ENCODE measurements at places on chromosomes 11 and 22.
A peak's percentile ranks its signal among the peaks of the same experiment; 100 is the strongest.

DNA sequence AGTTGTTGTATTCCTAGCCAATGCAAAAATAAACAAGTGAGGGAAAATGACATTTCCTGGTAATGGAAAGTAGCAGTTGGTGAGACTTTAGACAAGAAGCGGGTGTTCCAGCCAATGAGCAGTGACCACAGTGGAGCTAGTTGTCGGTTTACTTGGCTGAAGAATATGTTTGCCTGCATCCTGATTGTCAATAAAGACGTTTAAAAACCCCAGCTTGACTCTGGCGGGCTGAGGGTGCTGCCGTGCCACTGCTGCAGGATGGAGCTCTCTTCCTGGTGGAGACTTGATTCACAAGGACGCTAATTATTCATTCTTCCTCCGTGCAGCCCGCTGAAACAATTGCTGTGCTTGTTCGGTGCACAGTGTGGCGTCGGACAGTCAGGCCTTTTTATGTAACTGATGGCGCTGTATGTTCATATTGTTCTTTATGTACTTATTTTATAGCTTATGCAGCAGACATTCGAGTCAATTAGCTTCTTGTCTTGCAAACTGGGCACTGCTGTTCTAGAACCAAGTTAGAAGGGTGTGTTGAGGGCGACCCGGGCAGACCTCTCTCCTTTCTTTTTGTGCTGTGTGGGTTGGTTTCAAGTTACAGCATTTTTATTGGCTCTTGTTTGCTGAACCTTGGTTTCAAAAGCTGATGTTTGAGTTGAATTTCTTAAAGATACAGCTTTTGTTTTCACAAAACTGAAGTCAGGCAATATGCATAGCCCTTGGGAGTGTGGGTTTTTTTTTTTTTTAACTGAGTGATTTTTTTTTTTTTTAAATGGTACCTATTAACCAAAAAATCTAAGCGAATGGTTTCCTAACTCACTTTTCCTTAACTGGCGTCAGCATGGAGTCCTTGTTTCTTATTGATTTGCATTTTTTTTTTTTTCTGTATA lies 153.9 kb downstream of the TEAD1 start:
- H3K4me3 ChIP-seq, result peak overlapping the region; percentile 53
- peaks cover 26% of the 10 kb centered on the region for H3K4me1 ChIP-seq
- DNase-seq, result peak; percentile 75
- H3K27ac ChIP-seq, result peak overlapping the region; percentile 95
- no peaks in the 10 kb centered on the region for H3K27me3 ChIP-seq
- no peaks in the 10 kb centered on the region for H3K36me3 ChIP-seq

DNA sequence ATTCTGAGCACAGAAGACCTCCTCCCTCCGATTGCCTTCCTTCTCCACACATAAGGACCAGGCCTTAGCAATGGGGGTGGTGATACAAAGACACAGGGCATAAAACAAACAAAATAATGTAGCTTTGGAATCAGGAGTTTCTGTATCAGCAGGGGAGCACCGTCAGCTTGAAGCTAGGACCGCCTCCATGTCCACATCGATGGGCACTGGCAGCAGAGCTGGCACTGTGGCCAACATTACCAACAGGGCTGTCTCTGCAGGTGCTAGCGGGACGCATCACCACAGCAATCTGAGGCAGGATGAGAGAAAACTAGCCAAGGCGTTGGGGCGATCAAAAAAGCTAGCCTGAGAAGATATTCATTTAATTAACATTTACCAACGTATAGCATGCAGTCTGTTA lies 201.4 kb downstream of the MAML2 start:
- no peak overlapping the region for H3K4me3 ChIP-seq
- H3K36me3 ChIP-seq, result no peaks in the 10 kb centered on the region
- H3K4me1 ChIP-seq, result no peaks in the 10 kb centered on the region

DNA sequence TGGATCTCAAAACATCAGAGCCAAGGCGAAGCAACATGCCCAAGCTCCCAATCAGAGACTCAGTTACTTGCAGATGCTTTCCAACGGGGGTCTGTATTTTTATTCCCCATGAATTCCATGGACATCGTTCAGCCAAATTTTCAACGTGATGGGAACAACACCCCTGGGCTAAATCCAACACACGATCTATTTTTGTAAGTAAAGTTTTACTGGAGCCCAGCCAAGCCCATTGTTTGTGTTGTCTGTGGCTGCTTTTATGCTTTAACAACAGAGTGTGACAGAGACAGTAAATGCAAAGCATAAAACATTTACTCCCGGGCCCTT lies 33.7 kb downstream of the SLC5A1 start:
- no peaks in the 10 kb centered on the region for H3K36me3 ChIP-seq
- no peak for DNase-seq
- H3K27me3 ChIP-seq, result no peaks in the 10 kb centered on the region

- DNase-seq, result no peak
- H3K4me1 ChIP-seq, result no peaks in the 10 kb centered on the region
- no peak overlapping the region for H3K4me3 ChIP-seq
- H3K27me3 ChIP-seq, result no peaks in the 10 kb centered on the region
- H3K36me3 ChIP-seq, result no peaks in the 10 kb centered on the region
- no peak overlapping the region for H3K27ac ChIP-seq
Observed at GRCh38 chr11:36657610-36658267, 59.7 kb upstream of the RAG2 start.

DNA sequence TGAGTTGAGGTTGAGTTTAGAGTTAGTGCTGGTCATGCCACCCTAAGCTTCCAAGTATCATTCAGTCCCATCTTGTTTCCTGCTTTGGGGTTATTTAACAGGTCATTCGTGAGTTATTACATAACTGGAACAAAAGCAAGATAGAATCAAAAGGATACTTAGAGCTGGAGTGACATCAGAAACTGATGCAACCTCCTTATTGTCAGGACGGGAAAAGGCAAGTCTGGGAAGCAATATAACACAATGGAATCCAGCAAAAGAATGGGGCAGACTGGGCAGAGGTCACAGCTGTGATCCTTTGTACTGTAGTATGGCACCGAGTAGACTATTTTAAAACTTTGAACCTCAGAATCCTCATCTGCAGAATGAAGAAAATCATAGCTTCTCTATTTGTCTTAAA lies 4.4 kb upstream of the PRSS23 start:
- H3K27me3 ChIP-seq, result no peaks in the 10 kb centered on the region
- H3K36me3 ChIP-seq, result no peaks in the 10 kb centered on the region
- no peak overlapping the region for H3K4me3 ChIP-seq
- no peak overlapping the region for H3K27ac ChIP-seq

GRCh38 chr11:2205981-2206690 lies 34.5 kb upstream of the TH start:
- H3K27me3 ChIP-seq, result no peaks in the 10 kb centered on the region
- H3K27ac ChIP-seq, result no peak overlapping the region
- DNase-seq, result no peak
- H3K4me3 ChIP-seq, result no peak overlapping the region

GRCh38 chr11:83061883-83062282 lies 9.8 kb downstream of the RAB30 start:
- DNase-seq, result no peak
- H3K4me1 ChIP-seq, result no peaks in the 10 kb centered on the region
- no peak overlapping the region for H3K27ac ChIP-seq
- H3K4me3 ChIP-seq, result no peak overlapping the region
- H3K27me3 ChIP-seq, result no peaks in the 10 kb centered on the region
- H3K36me3 ChIP-seq, result no peaks in the 10 kb centered on the region

DNA sequence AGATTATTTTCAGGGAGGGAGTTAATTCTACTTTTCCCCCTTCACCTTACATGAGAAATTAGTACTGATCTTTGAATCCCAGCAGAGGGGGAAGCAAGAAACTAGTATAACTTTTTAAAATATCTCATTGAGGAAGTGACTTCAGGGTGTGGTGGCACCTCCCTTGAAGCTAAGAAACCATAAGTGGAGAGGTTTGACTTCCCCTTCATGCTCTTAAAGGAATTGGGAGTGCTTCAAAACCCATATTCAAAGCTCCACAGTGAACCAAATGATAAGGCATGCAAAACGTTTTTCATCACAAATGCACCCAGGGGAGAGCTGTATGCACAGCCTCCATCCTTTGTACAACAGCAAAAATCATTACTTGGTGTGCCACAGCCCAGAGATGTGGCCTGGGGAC lies 540 bp downstream of the MS4A14 start:
- H3K27me3 ChIP-seq, result no peaks in the 10 kb centered on the region
- no peak for DNase-seq

DNA sequence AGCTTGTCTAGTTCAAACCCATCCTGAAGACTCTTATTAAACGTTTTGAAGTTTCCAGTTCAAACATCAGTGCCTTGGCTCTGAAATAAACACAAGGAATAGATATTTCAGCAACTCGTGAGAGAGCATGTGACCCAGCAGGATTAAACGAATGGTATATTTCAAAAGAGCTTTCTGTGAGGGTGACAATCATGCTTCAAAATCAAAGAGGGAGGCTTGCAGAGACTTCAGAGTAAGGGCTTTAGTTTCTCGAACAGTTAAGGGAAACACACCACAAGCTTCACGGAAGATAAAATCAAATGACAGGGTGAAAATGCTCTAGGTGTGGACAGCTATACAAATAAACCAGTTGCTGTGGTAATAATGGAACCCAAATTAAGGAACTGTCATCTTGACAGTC lies 1.4 kb downstream of the HPS4 start:
- H3K36me3 ChIP-seq, result no peaks in the 10 kb centered on the region
- H3K27ac ChIP-seq, result no peak overlapping the region
- no peak for DNase-seq
- peaks cover 34% of the 10 kb centered on the region for H3K4me1 ChIP-seq
- no peaks in the 10 kb centered on the region for H3K27me3 ChIP-seq
- no peak overlapping the region for H3K4me3 ChIP-seq

DNA sequence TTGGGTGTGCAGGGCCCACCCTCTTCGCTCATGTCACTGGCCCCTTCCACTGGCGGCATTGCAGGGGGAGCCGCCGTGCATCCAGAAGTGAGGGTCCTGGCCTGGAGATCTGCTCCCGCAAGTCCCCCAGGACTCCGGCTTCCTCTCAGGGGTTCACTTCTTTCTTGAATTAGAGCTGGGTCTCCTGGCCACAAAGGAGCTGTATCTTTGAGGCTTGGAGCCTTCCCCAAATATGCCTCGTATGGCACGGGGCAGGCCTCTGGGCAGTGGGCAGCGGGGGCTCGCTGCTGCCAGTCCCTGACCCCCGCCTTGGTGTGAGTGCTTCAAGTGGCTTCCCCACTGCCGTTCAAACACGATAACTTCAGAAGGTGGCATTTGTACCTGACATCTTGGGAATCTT lies 7.4 kb upstream of the IFITM3 start:
- H3K4me1 ChIP-seq, result no peaks in the 10 kb centered on the region
- no peaks in the 10 kb centered on the region for H3K36me3 ChIP-seq
- DNase-seq, result peak; percentile 46
- H3K27ac ChIP-seq, result no peak overlapping the region

GRCh38 chr11:103596315-103596714 lies 440.1 kb upstream of the DDI1 start:
- H3K27me3 ChIP-seq, result no peaks in the 10 kb centered on the region
- no peak overlapping the region for H3K4me3 ChIP-seq
- no peaks in the 10 kb centered on the region for H3K36me3 ChIP-seq

- DNase-seq, result no peak
- H3K4me3 ChIP-seq, result no peak overlapping the region
- no peaks in the 10 kb centered on the region for H3K36me3 ChIP-seq
- no peaks in the 10 kb centered on the region for H3K4me1 ChIP-seq
- H3K27ac ChIP-seq, result no peak overlapping the region
- no peaks in the 10 kb centered on the region for H3K27me3 ChIP-seq
Observed at GRCh38 chr11:6734616-6735015, 37.2 kb downstream of the OR2AG2 start.

DNA sequence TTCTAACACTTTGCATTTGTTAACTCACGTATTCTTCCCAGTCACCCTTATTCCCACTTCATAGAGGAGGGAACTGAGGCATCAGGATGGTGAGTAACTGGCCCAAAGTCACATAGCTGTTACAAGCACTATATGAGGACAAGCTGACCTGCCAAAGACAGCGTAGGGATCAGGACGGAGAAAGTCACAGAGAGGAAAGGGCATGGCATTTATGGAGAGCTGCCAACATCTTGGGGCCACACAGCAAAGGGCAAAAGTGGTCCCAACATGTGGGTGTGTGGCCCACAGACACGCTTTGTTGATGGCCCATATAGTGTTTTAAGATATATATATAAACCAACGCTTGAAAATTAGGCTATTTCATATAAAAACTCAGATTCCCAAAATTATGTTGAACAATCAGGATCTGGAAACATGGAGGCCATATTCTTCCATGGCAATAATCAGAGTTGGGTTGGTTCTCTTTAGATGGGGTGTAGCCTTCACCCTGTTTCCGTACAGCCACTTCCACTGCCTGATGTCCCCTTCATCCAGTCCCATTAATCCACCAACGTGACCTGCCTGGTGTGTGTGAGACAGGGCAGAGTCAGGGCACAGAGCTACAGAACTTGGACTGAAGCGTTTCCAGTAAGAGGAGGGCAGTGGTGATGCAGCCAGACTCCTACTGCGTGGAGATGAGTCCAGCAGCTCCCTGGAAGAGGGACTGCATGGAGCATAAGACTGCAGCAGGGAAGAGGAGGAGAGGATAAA lies 39.9 kb upstream of the CD5 start:
- H3K36me3 ChIP-seq, result no peaks in the 10 kb centered on the region
- DNase-seq, result no peak
- H3K4me1 ChIP-seq, result no peaks in the 10 kb centered on the region
- H3K4me3 ChIP-seq, result no peak overlapping the region
- no peaks in the 10 kb centered on the region for H3K27me3 ChIP-seq

DNA sequence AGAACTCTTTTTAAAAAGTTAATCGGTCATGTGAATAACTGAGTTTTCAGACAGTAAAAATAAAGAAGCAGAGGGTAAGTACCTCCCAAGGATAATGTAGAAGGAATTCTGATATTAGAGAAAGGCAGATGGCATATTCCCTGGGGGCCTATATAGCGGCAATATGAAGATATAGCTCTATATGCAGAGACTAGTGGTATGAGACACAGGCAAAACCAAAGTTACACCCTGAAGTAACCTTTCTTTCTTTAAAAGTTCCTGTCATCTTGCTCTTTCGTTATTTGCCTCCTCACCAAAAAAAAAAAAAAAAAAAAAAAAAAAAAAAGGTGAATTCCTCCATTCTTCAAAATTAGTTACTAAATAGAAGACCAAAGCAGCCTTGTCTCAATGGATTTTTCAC lies 76.2 kb upstream of the ARHGAP32 start:
- no peaks in the 10 kb centered on the region for H3K4me1 ChIP-seq
- no peaks in the 10 kb centered on the region for H3K36me3 ChIP-seq

- H3K27me3 ChIP-seq, result no peaks in the 10 kb centered on the region
- no peak overlapping the region for H3K27ac ChIP-seq
- H3K36me3 ChIP-seq, result no peaks in the 10 kb centered on the region
- DNase-seq, result no peak
- H3K4me1 ChIP-seq, result no peaks in the 10 kb centered on the region
- no peak overlapping the region for H3K4me3 ChIP-seq
Observed at GRCh38 chr11:118650366-118650765, 29.1 kb downstream of the TREH start.

DNA sequence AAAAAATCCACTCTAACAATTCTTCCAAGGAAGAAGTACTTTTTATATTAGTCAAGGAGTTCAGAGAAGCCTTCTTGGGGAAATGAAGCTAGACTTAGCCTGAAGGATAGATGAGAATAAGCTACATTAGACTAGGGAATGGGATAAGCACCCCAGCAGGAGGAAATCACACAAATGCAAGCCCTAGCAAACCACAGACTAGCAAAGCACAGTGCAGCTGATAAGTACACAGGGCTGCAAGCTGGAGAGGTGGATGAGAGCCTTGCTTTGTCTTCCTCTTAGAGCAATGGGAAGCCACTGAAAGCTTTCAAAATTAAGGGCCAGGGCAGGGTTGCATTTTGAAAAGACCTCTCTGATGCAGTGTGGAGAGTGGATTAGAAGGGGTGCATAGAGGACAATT lies 946.2 kb downstream of the LRRC4C start:
- no peaks in the 10 kb centered on the region for H3K36me3 ChIP-seq
- H3K27ac ChIP-seq, result no peak overlapping the region
- H3K4me3 ChIP-seq, result no peak overlapping the region

GRCh38 chr22:23752750-23753149 lies 1.5 kb downstream of the VPREB3 start:
- H3K27ac ChIP-seq, result no peak overlapping the region
- H3K36me3 ChIP-seq, result no peaks in the 10 kb centered on the region
- no peaks in the 10 kb centered on the region for H3K4me1 ChIP-seq
- H3K27me3 ChIP-seq, result no peaks in the 10 kb centered on the region
- DNase-seq, result no peak
